GM13976 (cell line): ENCODE measurements at places on chromosomes 12 and 14.

GRCh38 chr14:95555053-95555452, 20.2 kb downstream of the GLRX5 start:
- DNase-seq = no peak

- no peak for DNase-seq
Measured at GRCh38 chr12:3145033-3145432, 67.9 kb downstream of the TSPAN9 start.

DNA sequence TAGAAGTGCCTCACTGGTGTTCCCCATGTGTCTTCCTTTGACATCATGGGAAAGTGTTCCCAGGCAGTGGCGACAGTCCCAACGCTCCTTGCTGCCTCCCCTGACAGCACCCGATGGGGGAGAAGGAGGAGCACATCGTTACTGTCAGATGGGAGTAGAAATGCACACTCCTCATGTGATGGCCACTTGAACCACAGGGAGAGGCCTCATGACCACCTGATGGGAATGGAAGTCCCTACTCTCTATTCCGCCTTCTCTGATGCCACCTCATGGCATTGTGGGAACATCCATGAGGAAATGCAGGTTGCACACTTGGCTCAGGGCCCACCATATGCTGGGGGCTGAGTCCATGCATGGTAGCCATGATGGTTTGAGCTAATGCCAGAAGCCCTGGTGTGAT, 14.3 kb upstream of the CORO1C start:
- no peak for DNase-seq

- DNase-seq = no peak
Measured at GRCh38 chr14:27929797-27930347, 836.7 kb upstream of the FOXG1 start.

DNA sequence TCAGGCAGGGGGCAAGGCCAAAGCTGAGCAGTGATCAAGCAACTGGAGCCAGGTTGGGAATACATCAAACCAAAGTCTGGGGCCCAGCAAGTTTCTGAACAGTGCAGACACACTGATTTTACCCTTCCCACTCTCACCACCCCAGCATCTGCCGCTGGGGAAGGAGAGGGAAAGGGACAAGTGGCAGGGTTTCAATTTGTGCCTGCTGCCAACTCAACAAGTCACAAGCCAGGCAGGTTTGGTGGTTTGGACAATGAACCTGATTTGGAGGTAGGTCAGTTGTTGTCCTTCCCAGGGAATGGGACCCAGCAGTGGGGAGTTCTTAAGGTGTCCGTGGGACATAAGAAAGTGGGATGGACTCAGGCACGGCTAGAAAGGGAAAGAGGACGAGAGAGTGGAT, 151.9 kb upstream of the NOS1 start:
- no peak for DNase-seq

- no peak for DNase-seq
Measured at GRCh38 chr14:64400829-64401459, 12.8 kb downstream of the MTHFD1 start.

DNA sequence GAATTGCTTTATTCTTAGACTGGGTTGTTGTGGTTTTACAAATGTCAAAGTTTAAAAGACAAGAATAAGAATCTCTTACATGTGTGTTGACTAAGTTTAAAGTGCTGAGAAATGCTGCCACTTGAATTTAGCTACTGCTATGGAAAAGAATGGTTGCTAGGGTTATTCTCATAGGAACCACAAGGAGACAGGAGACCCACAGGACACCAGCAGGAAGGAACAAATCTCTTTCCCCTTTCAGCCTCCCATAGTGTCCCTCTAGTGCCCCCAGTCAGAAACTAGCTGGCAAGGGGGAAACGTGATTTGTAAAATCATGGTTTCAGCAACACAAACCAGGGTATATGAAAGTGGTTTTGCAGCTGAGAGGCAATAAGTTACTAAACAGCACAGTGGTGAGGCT, 102.7 kb downstream of the ST8SIA1 start:
- no peak for DNase-seq

GRCh38 chr14:77822307-77822706, 22.4 kb downstream of the ADCK1 start:
- no peak for DNase-seq

GRCh38 chr14:22821193-22822015, 6.2 kb upstream of the SLC7A7 start:
- no peak for DNase-seq

GRCh38 chr12:124432376-124432775, 135.0 kb downstream of the NCOR2 start:
- DNase-seq = no peak

DNA sequence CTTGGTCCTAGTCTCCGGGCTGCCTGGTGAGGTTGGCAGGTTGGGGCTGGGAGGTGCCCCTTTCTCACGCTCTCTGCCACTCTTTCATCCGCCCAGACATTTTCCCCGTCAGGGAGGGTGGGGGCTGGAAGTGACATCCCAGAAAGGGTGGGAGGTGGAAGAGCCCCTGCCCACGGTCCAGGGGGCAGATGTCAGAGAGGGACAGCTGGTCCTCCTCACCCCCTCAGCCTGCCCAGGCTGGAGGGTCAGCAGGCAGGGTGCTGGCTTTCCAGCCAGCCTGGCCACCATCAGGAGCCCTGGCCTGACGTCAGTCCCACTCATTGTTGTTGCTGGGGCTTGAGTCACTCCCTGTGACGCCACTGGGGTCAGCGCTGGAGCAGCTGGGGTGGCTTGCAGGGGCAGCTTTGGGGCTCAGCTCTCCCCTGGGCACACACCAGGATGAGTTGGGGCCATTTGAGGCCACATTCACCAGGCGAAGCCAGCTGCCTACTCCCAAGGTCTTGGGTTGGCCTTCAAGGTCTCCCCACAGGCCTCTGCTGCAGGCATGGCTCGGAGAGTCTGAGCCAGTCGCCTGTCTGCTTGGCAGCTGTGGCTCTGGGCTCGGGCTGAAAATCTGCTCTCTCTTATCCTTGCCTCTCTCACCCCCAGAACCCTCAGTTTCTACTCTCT, 5.7 kb upstream of the ATG101 start:
- DNase-seq = no peak

GRCh38 chr14:98916476-98916875, 355.5 kb downstream of the BCL11B start:
- DNase-seq = no peak

DNA sequence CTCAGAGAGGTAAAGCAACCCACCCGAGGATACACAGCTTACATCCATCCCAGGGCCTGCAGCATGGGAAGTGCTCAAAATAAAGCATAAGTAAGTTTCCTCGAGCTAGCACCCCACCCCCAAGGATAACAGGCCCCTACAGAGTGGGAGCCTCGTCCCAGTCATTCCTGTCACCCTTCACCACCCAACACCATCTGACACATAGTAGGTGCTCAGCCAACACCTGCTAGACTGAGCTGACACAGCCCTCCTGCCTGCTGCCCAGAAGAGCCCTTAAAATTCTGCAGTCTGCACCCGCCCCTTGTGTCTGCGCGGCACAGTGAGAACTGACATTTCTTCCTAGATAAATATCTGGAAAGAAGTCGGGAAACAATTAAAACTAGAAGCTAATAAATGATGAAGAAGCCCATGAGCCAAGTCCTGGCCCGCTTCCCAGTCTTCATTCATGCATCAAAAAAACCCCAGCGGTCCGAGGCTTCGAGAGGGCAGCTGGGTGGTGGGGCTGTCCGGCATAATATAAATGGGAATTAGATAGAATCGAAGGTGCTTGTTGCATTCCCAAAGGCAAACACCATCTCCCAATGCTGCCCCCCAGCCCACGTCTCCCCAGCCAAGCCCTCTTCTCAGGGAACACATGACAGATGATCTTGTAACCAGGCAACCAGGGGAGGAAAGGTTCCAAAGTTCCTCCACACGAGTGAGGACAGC, 76.2 kb downstream of the BCL11B start:
- DNase-seq = no peak

GRCh38 chr12:75819512-75819911, 212.1 kb downstream of the PHLDA1 start:
- DNase-seq = no peak

DNA sequence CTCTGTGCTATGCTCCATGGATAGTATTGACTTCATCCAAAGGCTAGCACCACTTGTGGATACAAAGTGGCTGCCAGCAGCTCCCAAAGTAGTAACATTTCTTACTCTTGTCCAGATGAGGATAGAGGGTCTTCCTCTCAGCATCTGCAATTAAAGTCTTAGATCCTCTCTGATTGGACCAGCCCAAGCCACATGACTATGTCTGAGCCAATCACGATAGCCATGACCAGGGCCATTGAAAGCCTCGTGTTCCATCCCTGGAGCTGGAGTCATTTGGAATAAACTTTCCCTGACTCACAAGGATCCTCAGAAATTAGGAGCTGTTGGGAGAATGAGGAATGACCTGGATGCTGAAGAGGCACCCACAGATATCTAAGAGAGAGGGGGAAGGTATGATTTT, 28.5 kb upstream of the SLC24A4 start:
- no peak for DNase-seq

DNA sequence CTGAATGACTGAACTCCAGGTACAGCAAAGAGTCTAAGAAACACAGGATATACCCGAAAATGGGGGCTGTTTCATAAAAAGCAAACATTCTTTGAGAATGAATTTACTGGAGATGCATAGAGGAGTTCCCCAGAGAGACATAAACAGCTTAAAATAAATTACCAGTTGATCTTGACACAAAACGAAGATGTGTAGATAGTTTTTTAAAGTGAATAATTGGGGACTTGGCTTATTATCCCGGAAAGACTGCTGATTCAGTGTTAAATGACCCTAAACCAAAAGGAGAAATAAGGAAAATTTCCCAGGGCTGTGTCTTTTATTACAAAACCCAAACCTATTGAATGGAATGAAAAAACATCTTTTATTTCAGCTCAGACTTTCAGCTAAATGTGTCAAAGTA, 1052.8 kb upstream of the TMEM132C start:
- DNase-seq = no peak

GRCh38 chr12:130846369-130846768, 7.3 kb upstream of the STX2 start:
- DNase-seq = no peak

DNA sequence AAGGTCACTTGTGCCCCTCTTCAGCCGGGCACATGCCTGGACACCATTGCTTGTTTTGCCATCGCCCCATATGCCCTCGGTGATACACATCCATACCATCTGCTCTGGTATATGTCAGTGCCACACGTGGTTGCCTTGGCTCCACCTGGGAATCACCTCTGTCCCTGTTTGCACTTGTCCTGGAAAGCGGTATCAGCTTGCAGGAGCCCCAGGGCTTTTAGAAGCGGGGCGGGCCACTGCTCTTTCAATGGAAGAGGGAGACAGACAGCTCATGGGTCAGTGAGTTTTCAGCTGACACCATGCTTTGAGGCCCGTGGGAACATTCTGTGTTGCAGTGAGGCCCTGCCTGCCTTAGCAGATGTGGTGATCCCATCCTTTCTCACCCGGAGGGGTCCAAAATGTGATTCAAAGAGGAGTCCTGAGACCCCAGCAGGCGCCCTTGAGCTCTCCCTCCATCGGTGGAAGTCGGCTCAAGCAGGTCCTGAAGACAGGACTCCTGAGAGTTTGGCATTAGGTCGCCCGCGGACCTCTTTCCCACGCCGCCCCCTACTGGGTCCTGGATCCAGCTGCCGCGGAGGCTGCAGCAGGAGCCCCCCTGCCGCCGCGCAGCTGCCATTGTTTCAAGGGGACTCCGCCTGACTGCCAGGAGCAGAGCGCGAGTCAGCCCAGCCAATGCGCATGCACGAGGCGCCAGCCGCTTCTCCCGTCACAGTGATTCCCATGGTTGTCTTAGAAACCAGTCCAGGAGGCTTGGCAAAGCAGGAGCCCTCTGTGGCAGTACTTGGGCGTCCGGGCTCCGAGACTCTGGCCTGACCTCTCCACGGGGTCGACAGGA, 773.2 kb upstream of the ALG10B start:
- no peak for DNase-seq

GRCh38 chr12:118288174-118288573, 84.5 kb downstream of the TAOK3 start:
- no peak for DNase-seq

DNA sequence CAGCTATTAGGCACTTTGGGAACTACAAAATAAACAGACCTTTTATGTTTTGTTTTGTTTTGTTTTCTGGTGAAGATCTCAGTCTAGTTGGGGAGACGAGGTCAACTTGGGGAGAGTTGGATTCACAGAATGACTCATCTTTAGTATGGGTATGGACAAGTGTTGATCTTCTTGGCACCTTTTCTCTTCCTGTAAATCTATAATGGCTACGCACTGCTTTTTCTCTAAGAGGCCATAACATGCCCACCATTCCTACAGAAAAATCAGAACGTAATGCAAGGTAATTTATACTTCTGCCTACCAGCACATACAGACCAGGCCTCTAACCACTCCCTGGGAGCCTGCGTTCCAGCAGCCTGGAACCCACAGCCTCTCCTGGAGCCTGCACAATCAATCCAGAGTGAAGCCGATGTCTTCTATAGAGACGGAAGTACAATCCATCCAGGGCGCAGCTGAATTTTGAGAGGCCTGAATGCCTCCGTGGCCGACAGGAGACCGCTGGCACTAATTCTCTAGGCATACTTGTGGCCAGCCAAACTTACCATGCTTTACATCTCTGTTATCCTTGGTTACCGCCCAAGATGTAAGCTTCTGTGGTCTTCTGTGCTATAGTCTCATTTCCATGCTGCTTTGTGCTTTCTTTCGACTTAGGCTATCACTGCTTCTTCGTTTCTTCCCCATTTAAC, 717 bp downstream of the PPHLN1 start:
- peak; percentile 28 for DNase-seq

GRCh38 chr14:91230397-91231035, 14.0 kb downstream of the GPR68 start:
- no peak for DNase-seq

GRCh38 chr14:23608454-23608853, 27.7 kb upstream of the DHRS2 start:
- no peak for DNase-seq

- no peak for DNase-seq
Measured at GRCh38 chr14:38553586-38553985, 297.7 kb upstream of the CLEC14A start.

GRCh38 chr12:105573574-105573973, 243.1 kb downstream of the C12orf75 start:
- DNase-seq = no peak

- DNase-seq = peak; percentile 84
Measured at GRCh38 chr14:105489542-105490266, 1.3 kb upstream of the TEDC1 start.

DNA sequence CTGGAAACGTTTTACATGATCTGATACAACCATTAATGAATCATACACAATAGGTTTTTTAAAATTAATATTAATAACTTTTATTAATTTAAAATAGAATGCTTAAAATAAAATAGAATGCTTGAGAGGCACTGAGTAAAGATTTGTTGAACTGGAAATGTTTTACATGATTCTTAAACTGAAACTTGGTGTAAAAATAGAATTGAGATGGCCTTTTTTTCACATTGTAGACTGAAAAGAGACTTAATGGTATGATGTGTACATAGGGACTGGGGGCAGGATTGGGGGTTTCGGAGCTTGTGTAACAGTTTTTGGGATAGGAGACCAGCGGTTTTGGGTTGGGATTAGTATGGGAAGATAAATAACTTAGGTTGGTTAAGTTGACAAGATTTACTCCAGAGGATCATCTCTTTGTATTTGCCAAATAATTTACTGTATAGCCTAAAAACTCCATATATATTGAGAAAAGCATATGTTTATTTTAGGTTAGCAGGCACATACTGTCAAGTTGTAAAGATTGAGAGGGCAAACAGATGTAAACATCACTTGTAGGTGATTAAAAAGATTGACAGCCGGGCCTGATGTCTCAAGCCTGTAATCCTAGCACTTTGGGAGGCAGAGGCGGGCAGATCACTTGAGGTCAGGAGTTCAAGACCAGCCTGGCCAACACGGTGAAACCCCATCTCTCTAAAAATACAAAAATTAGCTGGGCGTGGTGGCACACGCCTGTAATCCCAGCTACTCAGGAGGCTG, 2.0 kb upstream of the ZNF410 start:
- peak; percentile 24 for DNase-seq

- no peak for DNase-seq
Measured at GRCh38 chr14:30587141-30587540, 28.2 kb downstream of the G2E3 start.
